Activated CD4-positive, alpha-beta T cell treated with anti-CD3 and anti-CD28 coated beads, Interleukin-2, Interleukin-6, amounts not matched to agents 100 ng/mL and 50 ng/mL, durations not matched to agents 16 hours and 8 hours (primary cell): ENCODE measurements at places on chromosomes 11 and 22.

- no peak for DNase-seq
These were observed 8.1 kb downstream of the SULT4A1 start for GRCh38 chr22:43854121-43854785.

DNA sequence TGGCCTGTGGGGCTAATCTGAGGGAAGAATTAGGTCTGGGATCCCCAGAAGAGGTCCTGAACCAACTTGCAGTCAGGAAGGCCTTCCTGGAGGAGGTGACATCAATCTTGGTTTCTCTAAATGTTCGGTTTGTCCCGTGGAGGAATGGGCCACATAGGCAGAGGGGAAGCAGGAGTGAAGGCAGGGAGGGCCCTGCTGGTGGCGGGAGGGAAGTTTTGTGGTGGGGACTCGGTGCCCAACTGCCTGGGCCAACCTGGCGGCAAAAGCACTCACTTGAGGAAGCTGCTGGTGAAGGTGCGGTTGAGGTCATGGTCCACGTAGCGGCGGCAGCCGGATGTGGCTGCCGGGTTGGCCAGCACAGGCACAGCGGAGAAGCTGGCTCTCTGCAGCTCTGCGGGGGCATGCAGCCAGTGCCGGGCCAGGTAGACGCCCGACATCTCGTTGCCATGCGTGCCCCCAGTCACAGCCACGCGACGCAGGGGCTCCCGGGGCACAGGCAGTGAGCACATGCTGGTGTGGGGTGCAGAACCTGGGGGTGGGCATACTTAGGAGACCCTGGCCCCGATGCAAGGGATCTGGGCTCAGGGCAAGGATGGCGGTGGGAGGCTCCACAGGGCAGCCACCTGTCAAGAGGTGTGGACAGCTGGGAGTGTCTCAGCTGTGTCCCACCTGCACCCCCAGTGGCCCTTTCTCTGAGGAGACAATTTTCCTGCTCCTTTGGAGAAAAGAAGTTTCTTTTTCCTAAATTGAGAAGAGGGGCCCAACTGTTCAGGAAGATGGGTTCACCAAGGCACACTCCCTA, 3.8 kb downstream of the ACY3 start:
- peak; percentile 76 for DNase-seq

- no peak for DNase-seq
These were observed 2.5 kb downstream of the FAM227A start for GRCh38 chr22:38653741-38654140.

- peak; percentile 68 for DNase-seq
These were observed 60.9 kb upstream of the EED start for GRCh38 chr11:86183694-86184093.

DNA sequence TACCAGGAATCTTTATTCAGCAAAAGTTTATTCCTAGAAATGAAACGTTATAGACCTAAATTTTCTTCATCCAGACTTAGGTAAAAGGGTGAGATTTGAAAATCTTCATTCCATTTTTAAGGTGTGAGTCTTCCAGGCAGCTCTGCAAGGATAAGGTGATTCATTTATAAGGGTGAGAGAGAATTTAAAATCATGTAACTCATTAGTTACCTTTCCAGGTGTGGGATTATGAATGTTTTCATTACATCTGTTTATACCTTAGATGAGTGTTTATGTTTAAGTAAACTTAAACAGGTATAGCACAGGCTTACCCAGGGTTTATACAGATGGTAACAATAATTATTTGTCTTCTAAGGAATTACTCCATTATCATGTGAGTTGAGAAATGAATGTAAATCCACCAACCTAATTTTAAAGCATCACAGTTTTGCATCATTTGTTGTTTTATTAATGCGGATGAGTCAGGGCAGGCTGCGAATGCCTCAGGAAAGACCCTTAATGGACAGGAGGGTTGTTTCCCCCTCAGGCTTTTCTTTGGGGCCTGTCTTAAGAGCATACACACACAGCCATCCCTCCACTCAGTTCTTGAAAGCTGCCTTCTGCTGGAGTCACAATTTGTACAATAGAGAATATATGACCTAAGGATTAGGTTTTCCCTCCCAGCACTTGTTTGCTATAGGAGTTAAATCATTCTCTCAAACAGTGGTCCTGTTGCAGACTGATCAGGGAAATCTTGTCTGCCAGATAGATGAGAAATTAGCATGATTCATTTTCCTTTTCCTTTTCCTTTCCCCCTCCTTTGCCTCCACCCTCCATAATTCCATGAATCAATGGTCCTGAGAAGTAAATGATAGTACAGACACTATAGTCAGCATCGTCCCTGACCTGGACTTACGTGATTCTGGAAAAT, 3.0 kb downstream of the PRSS23 start:
- no peak for DNase-seq
